Endothelial cell (in vitro differentiated cells): ENCODE measurements at places on chromosomes 7 and 10. TPM values are rescaled to one million over a fixed set of nuclear protein-coding genes. Genes with fewer than 3 reads are reported as not detected.

COBL gene
- 1.8 TPM for total RNA-seq

DNA sequence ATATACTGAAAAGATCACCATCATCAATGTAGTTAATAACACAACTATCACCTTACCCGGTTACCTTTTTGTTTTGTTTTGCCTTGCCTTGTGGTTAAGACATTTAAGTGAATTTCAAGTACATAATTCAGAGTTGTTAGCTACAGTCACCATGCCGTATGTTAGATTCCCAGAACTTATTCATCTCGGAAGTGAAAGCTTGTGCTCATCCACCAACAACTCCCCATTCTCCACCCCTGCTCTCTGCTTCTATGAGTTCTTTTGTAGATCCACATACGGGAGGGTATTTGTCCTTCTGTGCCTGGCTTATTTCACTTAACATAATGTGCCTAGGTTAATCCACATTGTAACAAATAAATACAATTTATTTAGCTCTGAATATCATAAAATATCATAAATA lies 182.8 kb upstream of the ADARB2 start:
- H3K4me3 ChIP-seq: no peak overlapping the region
- H3K36me3 ChIP-seq: no peaks in the 10 kb centered on the region
- no peaks in the 10 kb centered on the region for H3K4me1 ChIP-seq
- no peak for DNase-seq
- H3K27ac ChIP-seq: no peak overlapping the region

DNA sequence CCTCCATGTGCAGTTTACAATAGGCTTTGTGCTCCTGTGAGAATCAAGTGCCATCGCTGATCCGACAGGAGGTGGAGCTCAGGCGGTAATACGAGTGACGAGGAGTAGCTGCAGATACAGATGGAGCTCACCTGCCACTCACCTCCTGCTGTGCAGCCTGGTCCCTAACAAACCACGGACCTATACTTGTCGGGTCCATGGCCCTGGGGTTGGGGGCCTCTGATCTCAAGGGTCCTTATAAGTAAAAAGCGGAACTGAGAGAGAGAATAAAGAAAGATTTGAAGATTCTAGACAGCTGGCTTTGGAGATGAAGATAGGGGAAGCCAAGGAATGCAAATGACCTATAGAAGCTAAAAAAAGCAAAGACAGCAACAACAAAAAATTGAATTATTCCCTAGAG lies 130.6 kb downstream of the PLXDC2 start:
- H3K4me1 ChIP-seq: peaks cover 20% of the 10 kb centered on the region
- peaks cover 5% of the 10 kb centered on the region for H3K36me3 ChIP-seq
- no peak for DNase-seq
- H3K4me3 ChIP-seq: no peak overlapping the region
- H3K27me3 ChIP-seq: peaks cover 2% of the 10 kb centered on the region

VIPR2 gene
- total RNA-seq: 2.4 TPM

HOXA6 gene
- total RNA-seq: not detected

DNA sequence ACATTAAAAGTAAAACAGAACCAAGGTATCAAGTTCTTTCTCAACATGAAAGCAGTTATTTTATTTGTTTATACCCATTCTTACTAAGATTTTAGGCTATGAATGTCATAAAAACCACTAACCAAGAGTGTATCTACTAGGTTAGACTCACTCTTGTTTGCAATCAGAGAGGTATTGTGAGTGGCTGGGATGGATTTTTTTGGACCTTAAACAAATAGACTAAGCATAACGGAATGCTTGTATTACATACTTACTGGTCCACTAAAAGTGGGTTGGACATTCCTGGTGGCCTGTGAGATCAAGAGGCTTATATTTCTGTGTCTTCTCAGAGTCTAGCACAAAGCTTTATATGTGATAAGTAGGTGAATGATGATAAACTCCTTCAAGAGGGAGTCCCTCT lies 32.6 kb upstream of the CBLL1 start:
- peaks cover 4% of the 10 kb centered on the region for H3K4me1 ChIP-seq
- H3K27me3 ChIP-seq: no peaks in the 10 kb centered on the region
- no peaks in the 10 kb centered on the region for H3K36me3 ChIP-seq
- H3K27ac ChIP-seq: no peak overlapping the region
- no peak overlapping the region for H3K4me3 ChIP-seq
- DNase-seq: no peak

DNA sequence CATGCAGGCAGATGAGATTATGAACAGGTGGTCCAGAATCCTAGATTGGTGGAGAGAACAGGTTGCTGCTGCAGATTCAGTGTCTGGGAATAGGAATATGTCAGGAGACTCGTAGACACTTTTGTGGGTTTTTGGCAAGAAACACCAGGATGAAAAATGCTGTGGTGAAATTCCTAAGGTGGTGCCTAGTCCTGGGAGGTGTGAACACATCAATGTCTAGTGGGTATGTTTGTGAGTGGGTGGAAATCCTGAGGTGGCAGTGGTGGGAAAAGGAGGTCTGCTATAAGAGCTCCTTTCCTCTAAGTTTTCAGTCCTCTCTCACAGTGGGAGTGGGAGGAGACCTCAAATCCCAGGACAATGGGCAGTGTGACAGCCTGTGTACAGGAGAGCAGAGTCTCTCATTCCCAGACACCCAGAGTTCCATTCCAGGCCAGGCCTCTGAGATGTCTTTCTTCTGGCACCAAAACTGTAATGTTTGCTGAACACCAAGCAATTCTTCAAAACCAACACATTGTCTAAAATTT lies 5.1 kb downstream of the ERV3-1 start:
- H3K36me3 ChIP-seq: peaks cover 60% of the 10 kb centered on the region
- DNase-seq: no peak
- H3K27me3 ChIP-seq: peaks cover 15% of the 10 kb centered on the region
- H3K4me3 ChIP-seq: peak overlapping the region; percentile 71
- peaks cover 19% of the 10 kb centered on the region for H3K4me1 ChIP-seq

DNA sequence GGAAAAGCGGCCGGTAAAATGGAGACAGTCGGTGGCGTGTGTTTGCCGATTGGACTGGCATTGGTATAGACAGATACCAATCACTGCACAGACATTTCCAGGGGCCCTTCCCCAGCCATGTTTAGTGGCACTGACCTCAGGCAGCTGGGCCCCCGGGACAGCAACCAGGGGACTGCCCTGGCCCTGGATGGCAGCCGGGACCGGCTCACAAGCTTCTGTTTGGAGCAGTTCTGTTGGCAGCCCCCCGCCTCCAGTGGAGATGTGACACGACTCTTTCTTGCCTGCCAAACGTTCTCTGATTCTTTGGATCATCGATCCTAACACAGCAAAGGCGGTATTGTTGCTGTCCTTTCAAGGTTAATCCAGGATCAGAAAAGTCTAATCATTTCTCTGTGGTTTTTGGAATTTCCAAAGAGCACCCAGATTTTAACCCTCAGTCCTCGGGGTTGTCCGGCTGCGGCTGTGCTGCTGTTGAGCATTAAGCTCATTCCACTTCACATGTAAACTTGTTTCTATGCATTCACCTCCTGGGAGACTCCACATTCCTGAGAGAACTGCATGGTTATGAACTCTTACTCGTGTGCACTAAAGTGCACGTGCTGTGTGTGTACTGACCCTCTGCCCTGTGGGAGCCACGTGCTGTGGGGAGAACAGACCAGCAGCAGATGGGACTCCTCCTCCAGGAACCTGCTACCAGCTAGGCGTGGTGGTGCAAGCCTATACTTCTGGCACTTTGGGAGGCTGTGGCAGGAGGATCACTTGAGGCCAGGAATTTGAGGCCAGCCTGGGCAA lies 46.0 kb downstream of the FOXK1 start:
- no peak overlapping the region for H3K27ac ChIP-seq
- peaks cover 18% of the 10 kb centered on the region for H3K4me1 ChIP-seq
- no peaks in the 10 kb centered on the region for H3K27me3 ChIP-seq
- H3K4me3 ChIP-seq: no peak overlapping the region

SYCE1 gene
- total RNA-seq: 0.26 TPM

LLCFC1 gene
- not detected for total RNA-seq

- H3K27me3 ChIP-seq: no peaks in the 10 kb centered on the region
- no peaks in the 10 kb centered on the region for H3K4me1 ChIP-seq
- H3K4me3 ChIP-seq: no peak overlapping the region
- DNase-seq: no peak
- no peaks in the 10 kb centered on the region for H3K36me3 ChIP-seq
Observed at GRCh38 chr10:26448292-26448691, 10.2 kb downstream of the APBB1IP start.

MNX1 gene
- 3.8 TPM for total RNA-seq

DNA sequence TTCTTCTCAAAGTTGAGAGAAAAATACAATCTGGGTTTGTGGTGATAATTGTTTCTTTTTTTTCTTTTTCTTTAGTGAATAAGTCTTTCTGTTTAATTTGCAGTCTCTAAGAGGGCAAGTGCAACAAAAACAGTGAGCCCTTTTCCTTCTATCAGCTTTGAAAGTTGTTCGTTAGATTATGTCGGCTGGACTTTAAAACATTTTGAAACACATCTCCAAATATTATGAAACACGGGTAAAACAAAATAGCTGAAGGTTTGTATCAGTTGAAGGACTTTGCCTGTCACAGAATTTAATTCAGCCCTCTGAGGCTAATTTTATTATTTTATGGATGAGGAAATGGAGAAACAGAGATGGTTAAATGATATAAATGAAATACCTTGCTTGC lies 85.3 kb downstream of the AGMO start:
- H3K27me3 ChIP-seq: no peaks in the 10 kb centered on the region
- no peak overlapping the region for H3K27ac ChIP-seq
- no peaks in the 10 kb centered on the region for H3K36me3 ChIP-seq
- no peak for DNase-seq
- no peaks in the 10 kb centered on the region for H3K4me1 ChIP-seq

GRCh38 chr10:101453791-101454718 lies 100.1 kb downstream of the BTRC start:
- no peak overlapping the region for H3K4me3 ChIP-seq
- H3K27me3 ChIP-seq: no peaks in the 10 kb centered on the region
- no peak for DNase-seq
- peaks cover 7% of the 10 kb centered on the region for H3K4me1 ChIP-seq

GRCh38 chr7:123047955-123048354 lies 52.5 kb upstream of the TAS2R16 start:
- no peaks in the 10 kb centered on the region for H3K4me1 ChIP-seq
- no peak overlapping the region for H3K4me3 ChIP-seq
- no peaks in the 10 kb centered on the region for H3K36me3 ChIP-seq
- H3K27me3 ChIP-seq: no peaks in the 10 kb centered on the region

GRCh38 chr7:92641921-92642511 lies 51.8 kb upstream of the FAM133B start:
- H3K27ac ChIP-seq: no peak overlapping the region
- no peak for DNase-seq
- H3K36me3 ChIP-seq: no peaks in the 10 kb centered on the region
- no peaks in the 10 kb centered on the region for H3K27me3 ChIP-seq
- no peak overlapping the region for H3K4me3 ChIP-seq

- H3K4me1 ChIP-seq: no peaks in the 10 kb centered on the region
- DNase-seq: peak; percentile 15
- H3K4me3 ChIP-seq: no peak overlapping the region
- no peaks in the 10 kb centered on the region for H3K27me3 ChIP-seq
Observed at GRCh38 chr10:61592581-61592980, 70.1 kb upstream of the CABCOCO1 start.

NEUROD6 gene
- total RNA-seq: not detected

GRCh38 chr10:1310271-1310789 lies 254.1 kb downstream of the WDR37 start:
- no peak overlapping the region for H3K27ac ChIP-seq
- H3K36me3 ChIP-seq: no peaks in the 10 kb centered on the region
- H3K4me1 ChIP-seq: peaks cover 3% of the 10 kb centered on the region

DNA sequence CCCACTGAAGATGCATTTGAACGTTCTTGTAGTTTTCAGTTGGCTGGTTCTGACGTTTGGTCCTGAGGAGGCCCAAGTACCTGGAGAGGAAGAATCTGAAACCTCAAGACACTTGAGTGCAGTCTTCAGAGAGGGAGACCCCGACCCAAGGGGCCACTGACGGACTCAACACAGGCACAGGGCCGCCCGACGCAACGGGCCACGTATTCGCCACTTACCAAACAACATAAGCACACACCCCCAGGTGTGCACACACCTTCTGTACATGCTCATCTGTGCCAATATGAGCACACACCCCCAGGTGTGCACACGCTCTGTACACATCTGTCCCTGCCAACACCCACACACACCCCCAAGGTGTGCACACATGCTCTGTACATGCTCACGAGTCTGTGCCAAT lies 68.5 kb downstream of the DIP2C start:
- no peak overlapping the region for H3K27ac ChIP-seq
- no peak for DNase-seq
- no peaks in the 10 kb centered on the region for H3K4me1 ChIP-seq
- H3K4me3 ChIP-seq: no peak overlapping the region
- H3K27me3 ChIP-seq: peaks cover 6% of the 10 kb centered on the region

GRCh38 chr7:139718859-139719258 lies 58.9 kb downstream of the HIPK2 start:
- H3K4me1 ChIP-seq: peaks cover 23% of the 10 kb centered on the region
- H3K27ac ChIP-seq: no peak overlapping the region
- H3K4me3 ChIP-seq: no peak overlapping the region

GRCh38 chr10:43524434-43525247 lies 49.8 kb downstream of the ZNF239 start:
- DNase-seq: no peak
- no peak overlapping the region for H3K27ac ChIP-seq
- peaks cover 6% of the 10 kb centered on the region for H3K36me3 ChIP-seq
- no peaks in the 10 kb centered on the region for H3K4me1 ChIP-seq

DNA sequence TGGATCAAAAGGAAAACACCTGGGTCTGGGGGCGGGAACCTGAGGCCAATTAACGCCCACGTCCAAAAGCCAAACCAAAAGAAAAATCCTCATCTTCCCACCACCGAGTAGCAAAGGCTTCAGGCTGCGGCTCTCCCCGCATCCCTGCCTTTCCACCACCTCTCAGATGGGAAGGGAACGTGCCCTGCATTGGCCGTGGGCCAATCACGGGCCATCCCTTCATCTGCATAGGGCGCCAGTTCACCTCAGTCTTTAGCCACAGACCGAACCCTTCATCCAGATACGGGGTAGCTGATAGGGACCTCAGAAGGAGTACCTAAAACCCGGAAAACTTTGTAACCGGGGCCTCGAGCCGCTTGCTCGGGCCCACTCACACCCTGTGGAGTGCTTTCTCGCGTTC lies 626 bp downstream of the PRPF18 start:
- peak overlapping the region; percentile 96 for H3K27ac ChIP-seq
- H3K27me3 ChIP-seq: no peaks in the 10 kb centered on the region
- H3K4me1 ChIP-seq: peaks cover 13% of the 10 kb centered on the region
- H3K4me3 ChIP-seq: peak overlapping the region; percentile 100

GRCh38 chr10:88500656-88501055 lies 82.5 kb downstream of the RNLS start:
- no peaks in the 10 kb centered on the region for H3K27me3 ChIP-seq
- no peak overlapping the region for H3K4me3 ChIP-seq
- H3K27ac ChIP-seq: no peak overlapping the region
- H3K4me1 ChIP-seq: peaks cover 11% of the 10 kb centered on the region

DNA sequence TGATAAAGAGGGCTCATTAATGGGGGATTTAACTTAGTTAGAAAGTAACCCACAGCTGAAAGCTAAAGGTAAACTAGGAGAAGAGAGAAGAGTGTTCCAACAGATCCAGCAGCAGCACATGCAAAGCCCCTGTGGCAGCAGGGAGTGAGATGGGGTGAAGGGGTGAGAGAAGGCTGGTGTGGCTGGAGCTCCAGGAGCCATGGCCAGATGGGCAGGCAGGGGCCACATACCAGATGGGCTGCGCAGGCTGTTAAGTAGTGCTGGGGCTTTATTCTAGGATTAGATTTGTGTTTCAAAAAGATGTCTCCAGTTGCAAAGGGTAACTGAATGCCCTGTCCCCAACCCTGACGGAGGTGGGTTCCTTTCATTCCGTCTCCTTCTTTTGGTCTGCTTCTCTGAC lies 33.2 kb downstream of the HIF1AN start:
- no peaks in the 10 kb centered on the region for H3K4me1 ChIP-seq
- H3K27ac ChIP-seq: no peak overlapping the region
- H3K4me3 ChIP-seq: no peak overlapping the region
- no peaks in the 10 kb centered on the region for H3K36me3 ChIP-seq
- no peak for DNase-seq
